ENCODE measurements at places on chromosomes 11 and 22.

GRCh38 chr11:79013509-79013908 lies 427.3 kb downstream of the TENM4 start:
- DNase-seq, result no peak

DNA sequence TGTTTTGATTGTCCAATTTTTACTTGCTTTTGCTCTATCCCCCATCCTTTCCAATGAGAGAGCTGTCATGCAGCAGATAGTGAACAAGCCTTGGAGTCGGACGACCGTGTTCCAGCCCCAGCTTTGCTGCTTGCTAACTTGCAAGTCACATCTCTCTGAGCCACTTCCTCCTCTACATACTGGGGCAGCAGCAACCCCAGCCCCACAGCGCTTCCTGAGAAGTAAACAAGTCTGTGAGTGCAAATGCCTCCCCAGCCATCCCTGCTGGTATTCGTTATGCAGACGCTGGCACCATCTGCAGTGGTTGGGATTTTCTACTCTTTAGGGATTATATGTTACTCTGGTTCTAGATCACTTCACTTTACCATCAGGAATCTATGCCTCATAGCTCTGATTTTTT lies 35.0 kb downstream of the TPBGL start:
- peak; percentile 25 for DNase-seq

- DNase-seq, result no peak
These were observed 695.5 kb downstream of the FAM181B start for GRCh38 chr11:82038154-82038553.

DNA sequence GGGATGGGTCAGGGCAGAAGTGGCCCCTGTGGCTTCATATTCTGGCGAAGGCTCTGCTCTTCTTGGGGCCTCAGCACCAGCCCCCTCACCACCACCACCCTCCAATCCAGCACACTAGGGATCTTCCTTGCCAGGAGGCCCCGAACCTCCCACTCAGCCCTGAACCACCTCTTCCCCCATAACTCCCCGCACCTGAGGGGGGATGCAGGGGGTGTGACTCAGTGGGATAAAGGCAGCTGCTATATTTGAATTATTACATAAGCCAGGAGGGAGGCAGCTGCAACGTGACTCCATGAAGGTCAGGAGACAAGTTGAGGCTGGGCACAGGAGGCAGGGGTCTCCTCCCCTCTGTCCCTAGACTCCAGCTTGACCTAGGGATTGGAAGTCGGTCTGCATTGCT lies 5.6 kb upstream of the PDE2A start:
- DNase-seq, result no peak

DNA sequence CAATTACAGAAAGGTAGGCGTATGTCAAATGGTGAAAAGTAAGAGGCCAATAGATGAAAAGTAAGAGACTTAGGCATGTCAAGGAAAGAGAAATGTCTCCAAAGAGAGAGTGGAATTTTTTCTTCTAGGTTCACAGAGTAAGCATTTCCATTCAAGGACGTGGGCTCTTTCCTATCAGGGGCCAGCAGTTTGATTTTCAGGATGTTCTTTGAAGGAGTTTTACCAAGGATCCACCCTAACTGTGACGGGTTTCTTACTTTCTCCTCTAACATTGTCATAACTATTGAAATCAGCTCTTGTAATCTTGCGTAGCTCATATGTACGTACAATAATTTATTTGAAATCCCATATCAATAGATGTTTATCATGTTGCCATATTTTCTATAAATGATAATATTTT lies 2112.2 kb upstream of the RAG2 start:
- DNase-seq, result no peak

DNA sequence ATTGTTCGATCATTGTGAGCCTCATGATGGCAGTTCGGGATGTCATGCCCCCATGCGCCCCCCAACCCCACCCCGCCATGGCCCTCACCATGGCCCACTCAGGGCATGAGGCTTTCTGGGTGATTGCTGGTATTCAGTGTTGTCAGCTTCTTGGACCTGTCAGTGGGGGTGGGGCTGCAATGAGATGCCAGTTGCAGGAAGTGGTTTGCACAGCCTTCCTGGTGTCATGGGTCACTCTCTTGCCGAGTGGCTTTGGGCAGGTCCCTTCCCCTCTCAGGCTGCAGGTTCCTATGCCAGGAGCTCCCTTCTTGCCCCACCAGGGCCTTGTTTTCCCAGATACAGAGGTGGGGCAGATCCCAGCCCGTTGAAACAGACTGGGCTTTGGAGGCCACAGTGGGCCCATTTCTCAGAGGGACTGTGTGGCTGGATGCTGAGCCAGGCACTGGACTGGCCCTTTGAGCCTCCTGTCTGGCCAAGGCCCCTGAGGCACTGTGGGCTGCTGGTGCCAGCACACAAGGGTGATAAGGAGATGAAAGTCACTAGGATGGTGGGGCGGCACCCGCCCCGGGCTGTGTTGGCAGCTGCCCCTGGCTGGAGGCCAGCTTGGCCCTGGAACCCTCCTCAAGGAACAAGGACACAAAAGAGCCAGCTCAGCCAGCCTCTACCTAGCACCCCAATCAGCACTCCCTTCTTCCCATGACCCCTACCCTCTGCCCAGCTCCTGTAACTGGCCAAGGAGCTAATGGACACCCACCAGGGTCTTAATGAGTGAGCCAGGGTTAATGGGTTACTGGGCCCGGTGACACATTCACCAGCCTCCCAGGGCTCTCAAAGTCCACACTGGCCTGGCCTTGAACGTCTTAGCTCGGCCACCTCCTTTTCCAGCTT lies 1.5 kb upstream of the GGT1 start:
- no peak for DNase-seq

DNA sequence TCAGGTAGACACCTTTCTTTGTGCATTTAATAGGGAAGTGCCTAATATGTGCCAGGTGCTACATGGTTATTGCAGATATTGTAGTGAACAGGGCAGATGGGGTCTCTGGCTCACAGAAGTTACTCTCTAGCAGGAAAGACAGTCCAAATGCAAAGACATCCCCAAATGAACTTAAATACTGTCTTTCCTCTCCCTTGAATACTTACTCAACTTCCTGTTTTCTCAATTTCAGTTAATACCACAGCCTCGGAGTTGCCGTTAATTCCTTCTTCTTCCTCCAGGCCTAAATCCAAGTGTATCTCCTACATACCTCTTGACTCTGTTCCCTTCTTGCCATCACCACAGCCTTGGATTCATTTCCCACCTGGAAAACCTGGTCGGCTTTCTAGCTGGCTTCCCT lies 134.3 kb upstream of the SESN3 start:
- no peak for DNase-seq

DNA sequence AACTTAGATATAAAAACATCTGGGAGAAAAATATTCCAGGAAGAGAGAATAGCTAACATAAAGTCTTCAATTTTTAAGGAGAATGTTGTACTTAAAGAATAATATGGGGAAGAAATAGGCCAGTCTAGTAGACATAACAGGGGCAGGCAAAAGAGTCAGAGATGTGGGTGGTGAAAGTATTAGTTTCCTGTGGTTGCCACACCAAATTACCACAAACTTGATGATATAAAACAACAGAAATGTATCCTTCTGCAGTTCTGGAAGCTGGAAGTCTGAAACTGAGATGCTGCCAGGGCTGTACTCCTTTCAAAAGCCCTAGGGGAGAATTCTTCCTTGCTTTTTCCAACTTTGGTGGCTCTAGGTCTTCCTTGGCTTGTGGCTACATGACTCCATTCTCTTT lies 1309.7 kb downstream of the LRRC4C start:
- no peak for DNase-seq

DNA sequence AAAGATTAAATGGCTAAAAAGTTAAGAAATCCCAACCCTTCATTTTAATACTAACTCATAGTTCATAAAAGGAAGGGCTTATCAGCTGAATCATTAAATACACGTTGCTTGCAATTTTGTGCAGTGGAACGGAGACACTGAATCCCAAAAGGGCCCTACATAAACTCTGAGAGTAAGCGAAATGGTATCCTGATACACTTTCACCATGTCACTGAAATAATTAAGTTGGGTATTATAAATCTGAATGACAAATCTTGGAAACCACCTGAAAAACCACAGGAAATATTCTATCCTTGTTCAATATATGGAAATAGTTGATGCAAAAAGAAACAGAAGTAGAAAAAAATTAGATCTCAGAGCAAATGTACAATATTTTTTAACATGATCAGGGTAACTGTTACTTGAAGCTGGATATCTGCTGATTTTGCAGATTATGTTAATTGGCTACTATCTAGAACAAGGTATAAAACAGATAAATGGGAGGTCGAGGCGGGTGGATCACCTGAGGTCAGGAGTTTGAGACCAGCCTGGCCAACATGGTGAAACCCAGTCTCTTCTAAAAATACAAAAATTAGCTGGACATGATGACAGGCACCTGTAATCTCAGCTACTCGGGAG lies 55.1 kb downstream of the MAML2 start:
- DNase-seq, result no peak

- no peak for DNase-seq
These were observed 30.0 kb upstream of the WNT11 start for GRCh38 chr11:76236092-76236999.

DNA sequence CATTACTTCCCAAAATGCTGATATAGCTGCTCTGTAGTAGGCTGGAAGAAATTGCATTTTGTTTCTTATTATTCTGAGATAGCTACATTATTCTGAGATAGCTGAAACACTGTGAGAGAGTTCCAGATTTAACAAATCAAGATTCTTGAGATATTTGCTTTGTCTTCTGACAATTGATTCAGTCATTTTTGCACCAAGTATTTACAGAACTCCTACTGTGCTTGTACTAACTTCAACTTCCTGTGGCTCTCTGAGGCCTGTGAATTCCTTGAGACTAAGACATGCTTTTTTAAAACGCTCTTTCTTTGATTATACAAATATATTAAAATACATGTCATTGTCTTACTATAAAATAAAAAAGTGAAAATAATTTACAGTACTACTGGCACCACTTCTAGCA lies 52.7 kb downstream of the USP47 start:
- no peak for DNase-seq

DNA sequence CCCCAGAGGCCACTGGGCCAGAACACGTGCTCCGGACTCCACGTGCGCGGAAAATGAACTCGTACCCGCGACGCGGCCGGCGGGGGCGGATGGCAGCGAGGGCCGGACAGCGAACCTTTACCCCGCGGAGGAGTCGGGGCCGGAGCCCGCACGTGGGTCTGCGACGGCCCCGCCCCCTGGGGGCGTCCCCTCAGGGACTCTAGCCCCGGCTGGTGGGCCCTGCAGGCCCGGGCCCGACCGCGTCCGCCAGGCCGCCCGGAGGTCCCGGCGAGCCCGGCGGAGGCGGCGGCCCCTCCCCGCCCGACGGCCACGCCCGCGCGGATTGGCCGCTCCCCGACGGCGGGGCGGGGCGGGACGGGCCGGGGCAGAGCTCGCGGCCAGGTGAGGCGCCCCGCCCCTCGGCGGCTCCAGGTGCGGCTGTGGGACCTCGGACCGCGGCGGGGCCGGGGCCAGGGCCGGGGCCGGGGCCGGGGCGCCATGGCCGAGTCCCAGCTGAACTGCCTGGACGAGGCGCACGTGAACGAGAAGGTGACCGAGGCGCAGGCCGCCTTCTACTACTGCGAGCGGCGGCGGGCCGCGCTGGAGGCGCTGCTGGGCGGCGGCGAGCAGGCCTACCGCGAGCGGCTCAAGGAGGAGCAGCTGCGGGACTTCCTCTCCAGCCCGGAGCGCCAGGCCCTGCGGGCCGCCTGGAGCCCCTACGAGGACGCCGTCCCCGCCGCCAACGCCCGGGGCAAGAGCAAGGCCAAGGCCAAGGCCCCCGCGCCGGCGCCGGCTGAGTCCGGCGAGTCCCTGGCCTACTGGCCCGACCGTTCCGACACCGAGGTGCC lies at the start of gene FAM83F:
Gene FAM83F, plus strand, starts transcription at position 389 of the 827 bp plus-strand sequence. Its CDS starts 89 bp downstream, at position 478.
- no peak for DNase-seq

DNA sequence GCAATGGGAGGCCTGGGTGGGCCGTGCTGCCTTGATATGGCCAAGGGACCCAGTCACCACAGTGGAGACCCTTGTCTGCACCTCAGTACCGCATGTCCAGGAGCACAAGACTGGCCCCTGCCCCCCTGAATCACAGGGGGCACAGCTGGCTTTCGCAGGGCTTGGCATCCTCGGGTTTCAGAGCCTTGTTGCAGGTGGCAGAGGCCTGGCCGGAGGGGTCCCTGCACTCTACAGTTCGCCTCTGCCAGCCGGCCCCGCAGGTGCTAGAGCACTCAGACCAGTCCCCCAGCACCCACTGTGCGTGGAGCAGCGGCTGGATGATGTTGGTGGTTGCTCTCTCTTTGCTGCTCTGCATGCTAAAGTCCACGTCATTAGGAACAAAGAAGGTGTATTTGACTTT lies 23.0 kb downstream of the ADAMTS8 start:
- DNase-seq, result no peak
